Stimulated activated CD8-positive, alpha-beta memory T cell treated with anti-CD3 and anti-CD28 coated beads, Interleukin-15, amount 100 ng/mL, for 48 hours (primary cell): ENCODE measurements at places on chromosomes 7 and 10.

DNA sequence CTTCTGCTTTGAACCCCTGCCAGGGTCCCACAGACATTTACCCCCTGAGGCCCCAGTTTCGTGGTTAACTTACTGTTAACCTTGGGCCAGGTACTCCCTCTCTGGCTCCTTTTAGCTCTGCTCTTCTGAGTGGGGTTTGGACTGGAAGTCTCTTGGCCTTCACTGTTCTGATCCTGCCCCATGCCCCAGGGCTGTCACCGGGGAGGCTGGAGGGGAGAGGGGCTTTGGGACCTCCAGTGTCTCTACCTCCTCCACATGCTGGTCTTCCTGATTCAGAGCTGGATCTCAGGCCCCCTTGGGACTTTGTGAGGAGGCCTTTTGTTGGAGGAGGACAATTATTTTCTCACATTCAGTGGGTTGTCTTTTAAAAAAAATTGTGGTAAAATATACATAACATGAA is 12.7 kb upstream of the PALD1 start:
- DNase-seq = no peak

DNA sequence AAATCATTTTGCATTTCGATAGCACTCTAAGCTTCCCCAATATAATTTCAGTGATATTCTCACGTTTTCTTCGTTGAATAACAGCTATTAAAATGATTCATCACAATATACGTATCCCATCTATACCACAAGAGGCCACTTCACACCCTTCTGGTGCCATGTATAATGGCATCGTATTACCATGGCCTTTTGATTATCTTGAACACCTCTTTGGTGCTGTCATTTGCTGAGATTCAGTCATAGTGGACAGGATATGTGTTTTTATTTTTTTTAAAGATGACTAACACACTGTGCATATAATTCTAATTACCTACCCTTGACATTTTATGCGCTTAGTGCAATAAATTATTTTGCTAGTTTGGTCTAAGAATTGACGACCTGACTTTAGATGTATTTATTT is 6.7 kb upstream of the INSYN2A start:
- no peak for DNase-seq

- DNase-seq = no peak
These were observed at the start of gene TAS2R41 for GRCh38 chr7:143477501-143478150. Gene TAS2R41 (plus strand): TSS chr7:143477873. CDS start chr7:143477873, 0 bp downstream.

- DNase-seq = no peak
These were observed 612.8 kb downstream of the IPMK start for GRCh38 chr10:57654856-57655255.

DNA sequence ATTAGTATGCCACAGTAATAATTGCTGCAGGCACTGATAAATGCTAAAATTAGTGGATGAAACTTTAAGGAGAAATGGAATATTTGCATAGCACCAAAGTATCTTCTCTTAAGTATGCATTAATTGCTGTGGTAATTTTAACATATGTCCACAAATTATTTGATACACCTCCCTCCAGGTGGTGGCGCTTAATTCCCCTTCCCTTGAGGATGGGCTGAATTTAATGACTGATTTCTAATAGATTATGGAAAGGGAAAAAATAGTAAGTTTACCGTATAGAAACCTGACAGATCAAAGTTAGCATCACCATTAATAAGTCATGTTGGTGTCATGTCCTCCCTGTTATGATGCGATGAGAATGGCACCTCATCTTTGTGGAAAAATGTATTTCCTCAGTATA is 519.2 kb downstream of the TFEC start:
- no peak for DNase-seq

GRCh38 chr7:151484971-151485707 is 34.6 kb downstream of the RHEB start:
- no peak for DNase-seq

- DNase-seq = no peak
These were observed 501.1 kb downstream of the TNS3 start for GRCh38 chr7:47080816-47081215.

DNA sequence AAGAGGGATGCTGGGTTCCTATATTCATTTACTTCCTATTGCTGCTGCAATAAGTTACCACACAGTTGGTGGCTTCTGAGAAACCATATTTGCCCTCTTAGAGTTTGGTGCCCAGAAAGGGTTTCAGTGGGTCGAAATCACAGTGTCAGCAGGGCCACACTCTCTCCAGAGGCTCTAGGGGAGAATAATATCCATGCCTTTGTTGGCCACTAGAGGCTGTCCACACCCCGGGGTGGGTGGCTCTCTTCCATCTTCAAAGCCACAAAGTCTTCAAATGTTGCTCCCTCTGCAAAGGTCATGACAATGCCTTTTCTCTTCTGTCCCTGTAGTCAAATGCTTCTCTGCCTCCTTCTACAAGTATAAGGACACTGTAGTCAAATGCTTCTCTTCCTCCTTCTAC is 989.4 kb downstream of the CCSER2 start:
- DNase-seq = no peak

DNA sequence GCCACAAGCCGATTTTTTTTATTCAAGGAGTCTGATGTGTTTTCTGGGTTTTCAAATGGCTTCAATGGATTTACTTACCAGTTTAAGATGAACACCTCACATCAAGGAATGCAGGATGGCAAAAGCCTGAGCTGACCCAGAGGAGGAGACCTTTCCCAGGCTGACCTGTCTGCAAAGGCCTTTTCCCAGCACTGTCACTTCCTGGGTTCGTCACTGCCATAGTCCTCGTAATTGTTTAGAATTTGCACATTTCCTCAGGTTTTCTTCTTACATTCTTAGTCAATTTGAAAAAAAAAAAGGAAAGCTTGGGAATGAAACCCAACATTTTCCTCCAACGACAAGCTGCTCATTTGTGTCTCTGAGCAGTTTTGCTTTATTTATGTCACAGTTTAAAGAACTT is 42.0 kb downstream of the PTER start:
- no peak for DNase-seq

DNA sequence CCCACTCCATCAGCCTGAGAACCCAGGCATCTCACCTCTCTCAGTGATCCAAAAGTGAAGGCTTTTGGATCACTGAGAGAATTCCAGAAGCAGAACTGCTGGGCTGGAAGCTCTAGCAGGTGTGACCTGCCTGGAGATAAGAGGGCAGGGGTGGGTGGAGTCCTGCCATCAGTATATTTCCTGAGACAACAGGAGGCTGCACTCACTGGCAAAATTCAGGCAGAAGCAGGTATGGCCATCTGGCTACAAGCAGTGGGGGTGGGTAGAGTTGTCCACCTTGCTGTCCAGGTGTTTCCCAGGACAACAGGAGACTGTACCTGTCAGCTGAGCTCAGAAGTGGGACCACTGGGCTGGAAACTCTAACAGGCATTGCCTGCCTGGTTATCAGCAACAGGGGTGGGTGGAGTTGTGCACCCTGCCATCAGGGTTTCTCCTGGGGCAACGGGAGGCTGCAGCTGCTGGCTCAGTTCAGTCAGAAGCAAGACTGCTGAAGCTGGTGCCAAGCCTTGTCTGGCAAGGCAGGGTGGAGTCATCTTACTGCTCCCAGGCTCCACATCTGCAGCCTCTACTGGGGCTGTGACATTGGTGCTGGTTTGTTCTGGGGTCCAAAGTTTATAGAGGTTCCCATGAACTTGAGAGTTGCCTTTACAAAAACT is 47.2 kb upstream of the SFTPD start:
- DNase-seq = no peak

DNA sequence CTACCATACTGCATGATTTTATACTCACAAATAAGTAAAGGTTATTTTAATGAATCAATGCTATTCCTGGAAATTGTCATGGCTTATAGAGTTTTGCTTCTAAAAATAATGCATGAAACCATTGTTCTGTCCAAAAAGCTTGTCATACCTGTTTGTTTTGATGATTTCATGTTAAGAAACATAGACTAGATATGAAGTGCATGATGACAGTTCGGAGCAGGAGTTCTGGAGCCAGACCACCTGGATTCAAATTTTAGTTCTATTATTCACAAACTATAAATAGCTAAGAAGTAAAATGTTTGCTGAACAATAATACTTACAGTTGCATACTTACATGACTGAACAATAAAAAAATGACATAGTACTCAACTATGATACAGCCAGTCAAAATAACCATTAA is 107.0 kb upstream of the AKR1E2 start:
- DNase-seq = no peak

- DNase-seq = no peak
These were observed 43.4 kb downstream of the PTTG1IP2 start for GRCh38 chr7:90512821-90513254.

GRCh38 chr10:30436191-30436611 is 2.2 kb downstream of the MAP3K8 start:
- DNase-seq = no peak

- DNase-seq = no peak
These were observed 9.7 kb upstream of the CCNY start for GRCh38 chr10:35326466-35327235.

GRCh38 chr10:20622531-20623211 is 274.4 kb downstream of the NEBL start:
- no peak for DNase-seq

GRCh38 chr10:76202777-76203176 is 771.4 kb downstream of the LRMDA start:
- DNase-seq = no peak

- DNase-seq = no peak
These were observed 122.5 kb downstream of the FAM53B start for GRCh38 chr10:124621637-124622036.

DNA sequence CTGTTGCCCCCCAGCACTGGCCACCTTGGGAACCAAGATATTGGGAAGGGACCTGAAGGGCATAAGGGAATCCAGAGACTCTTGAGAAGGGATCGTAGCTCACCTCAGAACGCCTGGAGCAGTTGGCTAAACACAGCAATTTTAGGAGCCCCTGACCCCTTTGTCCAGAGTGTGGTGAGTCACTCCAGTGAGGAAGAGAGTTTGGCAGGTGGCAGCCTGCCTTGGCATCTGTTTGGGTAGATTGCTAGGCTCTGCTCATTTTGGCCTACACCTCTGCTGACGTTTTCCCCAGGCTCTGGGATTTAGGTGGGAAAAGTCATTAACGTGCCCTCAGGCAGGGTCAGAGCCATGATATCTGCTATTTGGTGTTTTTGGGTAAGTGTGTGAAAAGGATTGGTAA is 100.6 kb downstream of the GRB10 start:
- no peak for DNase-seq

- DNase-seq = no peak
These were observed 441 bp downstream of the BMI1 start for GRCh38 chr10:22321156-22321923.
